ENCODE measurements at places on chromosomes 11 and 22.
A peak's percentile ranks its signal among the peaks of the same experiment; 100 is the strongest.

- peak; percentile 51 for DNase-seq
Observed at GRCh38 chr11:60985991-60986915, 14.8 kb downstream of the CD6 start.

GRCh38 chr11:19398772-19399527 lies 158.2 kb upstream of the E2F8 start:
- DNase-seq = peak; percentile 39

- DNase-seq = no peak
Observed at GRCh38 chr11:67470337-67471002, 1.4 kb upstream of the TMEM134 start.

DNA sequence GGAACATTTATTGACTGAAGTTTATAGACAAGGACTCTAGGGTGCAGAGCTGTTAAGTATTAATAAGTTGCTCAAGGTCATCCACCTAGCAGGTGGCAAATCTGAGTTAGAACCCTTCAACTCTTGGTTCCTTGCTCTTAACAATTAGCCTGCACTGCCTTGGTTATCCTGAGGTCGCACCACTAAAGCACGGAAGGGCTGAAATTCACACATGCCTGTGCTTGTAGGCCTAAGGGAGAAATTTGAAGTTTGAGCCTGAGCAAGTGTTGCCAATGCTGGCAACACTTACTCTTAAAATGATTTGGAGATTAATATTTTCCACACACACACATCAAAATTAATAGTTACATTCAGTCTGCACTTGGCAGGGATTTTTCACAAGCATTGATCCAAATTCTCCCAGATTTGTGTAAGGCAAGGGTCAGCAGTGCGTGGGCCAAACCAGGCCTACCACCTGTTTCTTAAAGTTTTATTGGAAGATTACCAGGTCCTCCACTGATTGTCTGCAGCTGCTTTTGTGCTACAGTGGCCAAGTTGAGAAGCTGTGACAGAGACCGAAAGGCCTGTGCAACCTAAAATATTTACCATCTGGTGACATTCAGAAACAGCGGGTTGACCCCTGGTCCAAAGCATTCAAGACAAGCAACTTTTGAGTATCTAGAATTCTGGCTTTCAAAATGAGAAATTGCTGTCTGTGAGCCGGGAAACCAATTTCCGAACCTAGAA lies 16.3 kb downstream of the APOL5 start:
- peak; percentile 52 for DNase-seq

- DNase-seq = no peak
Observed at GRCh38 chr11:134469627-134470026, 57.6 kb upstream of the B3GAT1 start.

- DNase-seq = no peak
Observed at GRCh38 chr11:128914216-128915148, 23.3 kb downstream of the KCNJ5 start.

GRCh38 chr11:20058749-20059458 lies 101.4 kb downstream of the DBX1 start:
- peak; percentile 76 for DNase-seq

Data from fibroblast of lung (primary cell).